ENCODE measurements at places on chromosomes 12 and 14.

DNA sequence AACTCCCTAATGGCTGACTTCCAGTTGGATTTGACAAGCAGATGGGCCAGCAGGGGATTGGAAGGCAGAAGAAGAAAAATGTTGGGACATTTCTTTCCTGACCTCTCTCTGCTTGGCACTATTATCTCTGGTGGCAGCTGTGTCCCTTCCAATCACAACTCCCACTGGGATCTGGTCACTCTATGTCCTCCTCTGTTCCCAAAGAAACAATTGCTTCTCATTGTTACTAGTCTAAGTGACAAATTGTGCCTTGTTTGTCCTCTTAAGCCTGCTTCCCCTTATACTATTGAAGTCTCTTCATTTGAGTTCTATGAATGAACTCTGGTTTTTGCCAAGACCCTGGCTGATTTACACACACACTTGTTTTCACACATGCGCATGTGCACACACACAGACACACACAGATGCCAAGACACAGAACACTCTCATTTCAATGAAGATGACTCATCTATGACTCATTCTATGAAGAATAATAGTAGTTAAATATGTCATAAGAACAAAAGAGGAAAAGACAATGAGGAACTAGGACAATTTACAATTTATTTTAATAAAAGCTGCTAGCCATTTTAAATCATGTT is 83.0 kb upstream of the FAR2 start:
- ATAC-seq: peak; percentile 50

- no peak for ATAC-seq
Observed at GRCh38 chr12:92721130-92721529, 18.3 kb downstream of the PLEKHG7 start.

- ATAC-seq: no peak
Observed at GRCh38 chr12:121008347-121009098, 7.8 kb downstream of the C12orf43 start.

- no peak for ATAC-seq
Observed at GRCh38 chr12:41264281-41264680, 76.2 kb downstream of the PDZRN4 start.

- no peak for ATAC-seq
Observed at GRCh38 chr12:43969882-43970281, 134.0 kb downstream of the TMEM117 start.

- ATAC-seq: no peak
Observed at GRCh38 chr14:78245238-78245637, 75.1 kb downstream of the NRXN3 start.

GRCh38 chr14:86574778-86575129 is 1044.8 kb downstream of the FLRT2 start:
- no peak for ATAC-seq

DNA sequence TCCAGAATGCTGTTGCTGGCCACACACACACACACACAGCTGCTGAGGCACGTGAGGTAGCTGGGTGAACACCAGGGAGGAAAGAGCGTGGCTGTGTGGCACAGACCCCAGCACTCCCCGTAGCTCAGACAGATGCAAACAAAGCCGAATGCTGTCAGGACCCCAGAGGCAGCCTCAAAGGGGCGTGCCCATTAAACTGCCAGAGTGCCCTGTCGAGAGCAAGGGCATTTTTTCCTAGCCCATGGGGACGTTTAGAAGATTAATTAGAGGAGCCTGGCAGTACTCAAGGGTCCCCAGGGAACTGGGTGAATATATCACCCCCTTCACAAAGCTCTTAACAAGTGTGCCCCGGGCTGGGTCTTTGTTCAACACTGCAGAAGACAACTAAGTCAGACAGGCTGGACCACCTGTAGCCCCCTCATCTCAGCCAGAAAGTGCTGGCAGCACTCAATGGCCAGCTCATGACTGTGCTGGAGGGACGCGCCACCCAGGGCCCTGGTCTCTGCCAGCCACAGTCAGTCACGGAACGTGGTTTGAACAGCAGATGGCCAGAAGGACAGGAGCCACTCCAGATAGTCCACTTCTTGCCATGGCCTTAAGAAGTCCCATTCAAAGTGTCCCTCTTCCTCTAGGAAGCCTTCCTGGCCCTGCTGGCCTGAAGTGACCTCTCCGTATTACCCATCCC is 37.5 kb downstream of the TTC7B start:
- ATAC-seq: no peak

DNA sequence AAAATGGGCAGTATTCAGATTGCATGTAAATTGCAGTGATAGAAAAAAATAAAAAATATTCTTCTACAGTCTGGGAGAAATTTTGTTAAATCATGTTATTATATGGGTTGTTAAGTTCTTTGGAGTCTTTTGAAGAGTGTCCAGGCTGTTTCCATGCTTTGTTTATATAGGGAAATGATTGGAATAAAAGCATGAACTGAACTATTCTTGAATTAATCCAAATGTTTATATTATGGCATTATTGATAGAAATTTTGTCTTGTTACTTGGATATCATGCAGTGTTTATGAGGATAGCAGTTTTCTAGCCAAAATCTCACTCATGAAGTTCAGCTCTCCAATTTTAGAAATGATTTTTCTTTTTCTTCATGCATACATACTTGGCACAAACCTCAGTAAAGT is 108.2 kb upstream of the NAV3 start:
- ATAC-seq: no peak
